ENCODE measurements at places on chromosomes 2 and 18.

GRCh38 chr2:128245813-128246212, 72.9 kb downstream of the HS6ST1 start:
- DNase-seq, result no peak

DNA sequence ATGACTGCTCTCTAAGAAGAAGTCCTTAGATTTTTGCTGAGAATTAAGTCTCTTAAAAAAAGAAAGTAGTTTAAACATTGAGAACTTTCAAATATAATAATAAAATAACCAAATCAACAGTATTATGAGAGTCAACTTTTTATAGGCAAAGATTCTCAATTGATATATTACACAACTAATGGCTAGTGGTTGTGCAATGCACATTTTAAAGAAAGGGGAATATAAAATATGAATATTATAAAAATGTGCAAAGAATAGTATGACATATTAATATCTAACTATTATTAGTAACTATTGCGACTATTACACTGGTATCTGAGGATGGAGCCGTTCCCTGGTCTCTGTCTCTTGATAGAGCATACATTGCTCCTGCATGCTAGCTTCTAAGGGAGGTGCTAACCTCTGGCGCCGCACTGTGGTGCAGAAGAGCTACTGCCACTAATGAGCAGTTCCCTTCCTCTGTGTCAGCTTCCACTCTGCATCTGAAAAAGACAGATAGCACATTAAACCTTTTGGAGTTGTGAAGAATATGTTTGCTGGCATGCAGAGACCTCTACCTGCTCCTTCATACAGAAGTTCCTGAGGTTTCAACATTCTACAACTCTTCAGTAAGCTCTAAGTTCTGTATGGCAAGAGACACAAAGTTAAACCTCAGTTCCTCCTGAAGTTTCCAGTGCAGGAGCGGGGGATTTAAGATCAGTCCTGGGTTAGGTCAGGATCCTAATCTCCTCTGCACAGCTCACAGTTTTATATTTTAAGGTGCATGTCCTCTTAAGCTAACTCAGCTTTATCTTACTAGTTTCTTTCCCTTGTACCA, 3.5 kb upstream of the SLC9A2 start:
- peak; percentile 54 for DNase-seq

- no peak for DNase-seq
Measured at GRCh38 chr2:207475546-207475945, 54.2 kb upstream of the CREB1 start.

DNA sequence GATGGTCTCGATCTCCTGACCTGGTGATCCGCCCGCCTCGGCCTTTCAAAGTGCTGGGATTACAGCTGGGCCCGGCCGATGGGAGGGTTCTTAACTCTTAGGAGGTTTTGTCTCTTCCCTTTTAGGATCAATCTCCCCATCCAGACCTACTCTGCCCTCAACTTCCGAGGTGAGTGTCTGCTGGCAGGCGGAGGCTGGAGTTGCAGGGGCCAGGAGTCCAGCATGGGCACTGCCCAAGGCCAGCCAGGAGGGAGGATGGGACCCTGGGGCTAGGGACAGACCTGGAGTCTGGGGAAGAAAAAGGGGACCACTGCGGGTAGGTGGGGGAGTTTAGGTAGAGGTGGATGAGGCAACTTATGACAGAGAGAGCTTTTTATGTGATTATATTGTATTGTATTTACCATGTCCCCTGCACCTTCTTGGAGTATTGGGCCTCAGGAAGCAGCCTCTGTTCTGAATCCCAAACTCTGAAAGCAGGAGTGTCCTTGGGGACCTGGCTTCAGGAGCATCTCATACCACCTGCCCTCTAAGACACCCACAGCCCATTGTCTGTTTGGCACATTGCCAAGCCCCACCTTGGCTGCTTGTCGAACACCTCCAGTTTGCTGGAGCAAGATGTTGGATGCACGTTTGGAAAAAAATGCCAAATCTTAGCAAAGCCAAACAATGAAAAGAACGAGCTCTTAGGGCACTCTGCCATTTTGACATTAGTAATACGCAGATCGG, 5.6 kb downstream of the DES start:
- DNase-seq, result no peak

GRCh38 chr2:230685178-230685577, 27.5 kb upstream of the CAB39 start:
- no peak for DNase-seq

DNA sequence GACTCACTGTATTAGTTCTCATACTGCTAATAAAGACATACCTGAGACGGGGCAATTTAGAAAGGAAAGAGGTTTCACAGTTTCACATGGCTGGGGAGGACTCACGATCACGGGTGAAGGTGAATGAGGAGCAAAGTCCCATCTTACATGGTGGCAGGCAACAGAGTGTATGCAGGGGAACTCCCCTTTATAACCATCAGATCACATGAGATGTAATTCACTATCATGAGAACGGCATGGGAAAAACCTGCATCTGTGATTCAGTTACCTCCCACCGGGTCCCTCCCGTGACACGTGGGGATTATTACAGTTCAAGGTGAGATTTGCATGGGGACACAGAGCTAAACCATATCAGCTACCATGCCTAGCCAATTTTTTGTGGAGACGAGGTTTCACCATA, 168.2 kb downstream of the NEDD4L start:
- no peak for DNase-seq

- DNase-seq, result peak; percentile 87
Measured at GRCh38 chr18:70194227-70194890, 11.1 kb downstream of the RTTN start.
